Stimulated activated CD8-positive, alpha-beta memory T cell treated with anti-CD3 and anti-CD28 coated beads, Interleukin-7, amount 100 ng/mL, for 24 hours (primary cell): ENCODE measurements at places on chromosomes 3 and 15.

GRCh38 chr3:52790741-52791140, 3.9 kb upstream of the ITIH3 start:
- no peak for DNase-seq

GRCh38 chr15:31344266-31344665, 17.6 kb downstream of the KLF13 start:
- no peak for DNase-seq

DNA sequence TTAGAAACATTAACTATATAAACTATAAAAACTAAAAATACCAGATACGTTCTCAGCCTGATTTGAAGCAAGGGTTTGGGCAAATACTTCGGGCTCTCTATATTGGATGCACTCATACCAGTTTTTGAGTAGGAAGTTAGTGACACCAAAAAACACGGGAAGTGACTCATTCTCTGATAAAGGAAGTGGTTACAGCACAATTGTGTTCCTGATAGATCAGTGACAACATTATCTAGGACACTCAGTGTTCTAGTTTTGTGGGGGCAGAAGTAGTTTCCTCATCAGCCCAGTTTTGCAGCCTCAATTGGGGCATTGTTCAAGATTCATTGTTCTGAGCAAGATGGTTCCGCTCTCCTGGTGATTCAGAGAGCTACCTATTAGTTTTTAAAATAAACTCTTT, 469.6 kb upstream of the DPPA4 start:
- no peak for DNase-seq

- no peak for DNase-seq
Observed at GRCh38 chr15:64324165-64324877, 31.7 kb downstream of the CSNK1G1 start.

- no peak for DNase-seq
Observed at GRCh38 chr3:99910752-99911290, 93.2 kb downstream of the CMSS1 start.

GRCh38 chr3:143145906-143146305, 26.3 kb downstream of the CHST2 start:
- no peak for DNase-seq

DNA sequence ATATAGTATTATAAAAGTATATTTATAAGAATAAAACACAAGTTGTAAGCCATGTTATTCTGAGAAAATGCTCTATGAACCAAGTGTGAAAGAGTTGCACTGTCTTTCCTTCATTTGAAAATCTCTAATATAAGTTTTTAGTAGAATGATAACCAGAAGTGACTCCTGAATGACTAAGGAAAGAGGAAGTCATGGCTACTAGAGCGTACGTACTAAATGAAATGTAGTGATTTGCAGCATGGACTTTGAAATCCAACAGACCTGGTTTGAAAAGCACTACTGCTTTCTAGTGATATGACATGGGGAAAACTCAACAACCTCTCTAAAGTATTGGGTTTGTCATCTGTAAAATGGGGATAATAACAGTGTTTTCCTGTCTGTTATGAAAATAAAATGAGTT, 10.3 kb upstream of the DNAJC13 start:
- DNase-seq, result no peak

- DNase-seq, result no peak
Observed at GRCh38 chr15:89985111-89985510, 16.0 kb upstream of the ZNF710 start.

DNA sequence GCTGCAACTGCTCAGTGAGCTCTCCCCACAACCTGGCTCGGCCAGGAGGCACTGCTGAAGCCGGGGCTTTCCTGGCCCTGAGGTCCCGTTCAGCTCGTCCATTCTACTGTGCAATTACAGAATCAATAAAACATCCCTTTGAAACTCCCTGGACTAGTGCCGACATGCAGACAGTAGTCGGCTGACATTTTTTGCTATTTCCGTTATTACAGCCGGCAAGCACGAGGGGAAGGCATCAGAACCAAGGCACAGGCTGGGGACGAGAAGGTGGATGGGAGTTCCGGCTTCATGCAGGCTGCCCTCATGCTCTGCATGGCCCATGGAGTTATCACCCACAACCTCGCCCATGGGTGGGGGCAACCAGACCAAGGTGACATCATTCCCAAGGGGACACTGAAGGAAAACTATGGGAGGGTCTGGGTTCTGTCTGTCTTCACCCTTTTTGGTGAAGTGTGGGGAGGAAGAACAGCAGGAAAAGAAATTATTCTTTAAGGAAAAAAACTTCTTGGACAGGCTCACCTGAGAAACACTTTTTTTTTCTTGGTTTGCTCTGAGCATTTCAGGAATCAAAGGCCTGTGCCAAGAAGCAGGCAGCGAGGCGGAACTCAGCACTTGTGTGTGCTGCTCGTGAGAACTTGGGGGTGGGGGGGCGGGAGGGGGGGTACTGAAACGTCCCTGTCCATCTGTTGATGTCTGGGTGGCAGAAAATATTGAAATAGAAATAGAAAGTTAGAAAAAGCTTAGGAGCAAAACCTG, 154.5 kb downstream of the FOXP1 start:
- no peak for DNase-seq

DNA sequence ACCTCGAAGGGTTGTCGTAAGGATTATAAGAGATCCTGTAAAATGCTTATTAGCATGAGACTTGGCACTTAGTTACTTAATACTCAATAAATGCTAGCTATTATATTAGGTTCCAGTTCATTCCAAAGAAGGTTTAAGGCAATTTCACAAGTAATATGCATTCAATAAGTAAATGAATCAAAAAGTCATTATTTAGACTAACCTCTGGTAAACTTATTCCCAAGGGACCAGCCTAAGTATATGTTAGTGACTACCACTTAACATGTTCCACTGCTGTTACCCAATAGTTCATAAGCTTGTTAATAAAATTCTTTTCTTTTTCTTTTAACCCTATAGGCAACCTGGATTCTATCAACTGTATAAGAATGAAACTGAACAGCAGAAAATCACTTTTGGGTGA, 5.1 kb downstream of the PDCD10 start:
- no peak for DNase-seq

DNA sequence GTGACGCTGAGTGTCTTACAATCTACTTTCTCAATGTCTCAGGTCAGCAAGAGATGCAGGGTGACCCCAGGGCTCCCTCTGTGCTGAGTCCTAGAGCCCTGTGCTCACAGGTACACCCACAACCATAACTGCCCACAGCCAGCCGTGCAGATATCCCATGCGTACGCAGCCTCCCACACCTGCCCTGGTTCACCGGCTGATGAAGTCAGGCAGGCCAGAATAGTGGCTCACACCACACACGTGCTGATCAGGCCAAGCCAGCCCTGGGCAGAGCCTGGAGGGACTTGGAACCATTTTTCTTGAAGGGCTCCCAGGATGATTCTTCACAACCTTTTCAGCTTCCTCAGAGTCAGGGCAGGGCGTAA, 63.6 kb upstream of the RPL32 start:
- no peak for DNase-seq

- DNase-seq, result no peak
Observed at GRCh38 chr3:40396406-40396805, 9.4 kb downstream of the ENTPD3 start.

GRCh38 chr3:98743071-98743470, 20.1 kb upstream of the ST3GAL6 start:
- no peak for DNase-seq
